ENCODE measurements at places on chromosomes 11 and 22.

DNA sequence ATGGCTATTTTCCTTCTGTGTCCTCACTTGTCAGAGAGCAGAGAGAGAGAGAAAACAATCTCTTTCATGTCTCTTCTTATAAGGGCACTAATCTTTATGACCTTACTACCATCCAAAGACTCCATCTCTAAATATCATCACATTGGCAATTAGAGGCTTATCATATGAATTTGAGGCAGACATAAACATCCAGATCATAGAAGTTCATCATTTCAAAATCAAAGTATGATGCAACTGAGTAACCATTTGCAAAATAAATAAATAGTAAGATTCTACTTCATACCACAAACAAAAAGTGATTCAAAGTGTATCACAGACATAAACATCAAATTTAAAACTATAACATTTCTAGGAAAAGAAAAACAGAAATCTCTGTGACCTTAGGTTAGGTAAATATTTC lies 504.7 kb upstream of the ARHGAP42 start:
- DNase-seq: no peak

DNA sequence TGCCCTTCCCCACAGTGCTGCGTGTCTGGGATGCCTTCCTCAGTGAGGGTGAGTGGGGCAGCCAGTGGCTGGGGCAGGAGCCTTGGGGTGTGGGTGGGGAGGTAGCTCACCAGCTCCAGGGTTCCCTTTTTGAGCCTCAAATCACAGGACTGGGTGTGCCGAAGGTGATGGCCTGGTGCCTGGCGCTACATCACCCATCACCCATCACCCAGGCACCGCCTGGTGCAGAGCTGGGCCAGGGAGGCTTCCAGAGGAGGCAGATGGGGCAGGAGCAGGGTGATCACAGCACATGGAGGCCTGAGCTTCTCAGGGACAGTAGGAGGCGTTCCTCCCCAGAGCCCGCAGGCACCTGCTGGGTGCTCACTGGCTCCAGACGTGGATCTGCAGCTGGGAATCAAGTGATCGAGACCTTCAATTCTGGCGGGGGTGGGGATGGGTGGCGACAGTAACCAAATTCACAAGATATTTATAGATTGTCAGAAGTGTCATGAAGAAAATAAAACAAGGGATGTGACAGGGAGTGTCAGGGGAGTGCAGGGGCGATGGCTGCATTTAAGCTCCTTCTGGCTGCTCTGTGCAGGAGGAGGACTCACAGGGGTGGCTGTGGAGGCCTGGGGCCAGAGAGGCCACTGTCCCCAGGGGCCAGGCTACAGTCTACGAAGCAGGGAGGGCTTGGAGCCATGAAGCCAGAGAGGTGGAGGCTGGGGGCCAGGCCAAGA lies 3.2 kb downstream of the TBC1D10C start:
- DNase-seq: no peak

DNA sequence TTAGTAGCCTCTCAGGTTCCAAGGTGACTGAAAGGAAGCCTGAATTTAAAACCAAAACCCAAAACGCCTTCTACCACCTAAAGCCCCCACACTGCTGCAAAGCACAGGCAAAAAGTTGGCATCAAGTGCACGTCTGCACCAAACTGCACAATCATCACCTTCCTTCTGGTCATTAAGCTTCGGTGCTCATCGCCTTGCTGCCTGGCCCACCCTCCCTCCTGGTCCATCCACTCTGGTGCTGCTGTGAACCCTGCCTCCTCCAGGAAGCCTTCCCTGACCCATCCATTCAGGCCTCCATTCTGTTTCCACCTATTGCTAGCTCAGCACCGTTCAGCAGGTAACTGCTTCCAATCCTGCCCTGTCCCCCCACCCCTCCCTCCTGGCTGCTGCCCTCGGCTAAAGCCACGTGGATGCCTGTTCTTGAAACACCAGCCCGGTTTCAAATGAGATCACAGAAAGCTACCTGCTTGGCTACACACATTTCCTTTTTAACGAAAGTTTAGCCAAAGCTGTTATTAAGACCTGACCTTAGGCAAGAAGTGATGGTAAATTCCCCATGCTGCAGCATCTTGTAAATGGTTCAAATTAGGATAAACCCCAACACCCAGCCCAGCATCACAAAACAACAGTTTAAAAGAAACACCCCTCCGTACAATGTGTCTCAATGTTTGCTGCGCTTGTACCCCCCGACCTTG lies 53.8 kb upstream of the CD5 start:
- no peak for DNase-seq

DNA sequence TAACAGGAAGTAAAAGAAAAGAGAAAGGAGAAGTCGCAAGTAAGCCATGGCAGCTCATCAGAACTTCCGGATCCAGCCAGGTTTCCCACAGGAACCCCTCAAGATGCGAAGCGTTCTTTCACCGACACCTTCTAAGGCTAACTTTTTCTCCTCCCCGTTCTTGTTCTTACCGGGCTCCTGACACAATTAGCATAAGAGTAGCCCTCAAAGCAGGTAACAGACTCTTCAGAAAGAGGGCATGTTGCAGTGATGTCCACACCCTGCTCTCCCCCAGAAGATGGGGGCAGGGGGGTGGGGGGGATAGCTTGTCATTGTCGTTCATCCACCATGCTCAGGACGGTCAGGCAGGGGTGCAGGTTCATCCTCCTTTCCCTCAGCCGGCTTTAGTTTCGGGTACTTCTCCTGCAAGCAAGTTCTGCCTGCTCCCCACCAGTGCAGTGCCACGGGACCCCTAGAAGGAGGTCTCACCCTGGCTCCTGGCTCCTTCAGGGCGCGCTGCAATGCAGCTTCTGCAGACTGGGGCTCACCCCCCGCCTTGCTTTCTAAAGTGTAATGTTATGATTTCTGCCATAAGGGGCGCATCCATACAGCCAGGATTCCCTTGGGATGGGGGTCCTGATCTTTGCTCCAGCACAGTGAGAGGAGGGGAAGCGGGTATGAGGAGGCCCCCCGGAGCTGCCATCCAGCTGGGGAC lies 2.3 kb downstream of the OPCML start:
- DNase-seq: no peak

- DNase-seq: no peak
Measured at GRCh38 chr22:48711669-48712068, 1116.0 kb downstream of the BRD1 start.

Data from CD4-positive, alpha-beta T cell treated with Interleukin-1 beta for 1 hour (primary cell).